BE2C (cell line): ENCODE measurements at places on chromosomes 3 and 15.

DNA sequence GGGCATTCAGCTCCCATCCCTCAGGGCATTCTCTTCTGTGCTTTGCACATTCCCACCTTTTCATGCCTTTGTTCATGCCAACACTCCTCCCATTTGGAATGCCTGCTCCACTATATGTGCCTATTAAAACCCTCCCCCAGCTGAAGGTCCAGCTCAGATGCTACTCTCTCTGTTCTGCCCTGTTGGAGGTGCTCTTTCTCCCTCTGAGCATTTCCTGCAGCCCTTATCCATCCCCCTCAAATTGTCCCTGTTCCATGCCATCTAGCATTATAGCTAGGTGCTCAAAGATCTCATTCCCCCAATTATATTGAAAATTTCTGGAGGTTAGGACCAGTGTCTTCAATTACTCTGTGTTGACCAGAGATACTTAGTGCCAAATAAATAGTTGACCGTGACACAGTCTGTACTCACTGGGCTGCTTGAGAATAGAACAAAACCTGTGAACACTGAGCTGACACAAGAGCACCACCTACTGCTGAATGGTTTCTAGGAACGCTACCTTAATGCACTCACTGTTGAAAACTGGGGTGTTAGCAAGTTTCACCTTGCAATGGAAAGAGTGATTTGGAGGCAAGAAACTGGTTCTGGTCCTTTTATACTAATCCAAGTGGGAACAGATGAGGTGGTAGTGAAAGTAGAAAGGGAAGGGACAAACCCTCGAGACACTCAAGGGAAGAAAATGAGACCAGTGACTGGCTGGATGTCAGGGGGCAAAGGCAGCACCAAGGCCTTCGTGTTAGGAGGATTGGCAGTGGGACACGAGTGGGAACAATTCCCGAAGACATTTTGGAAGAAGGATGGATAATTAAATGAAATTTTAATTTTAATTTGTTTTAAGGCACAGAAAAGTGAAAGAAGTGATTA is 289.8 kb upstream of the ROPN1 start:
- peak; percentile 49 for DNase-seq

DNA sequence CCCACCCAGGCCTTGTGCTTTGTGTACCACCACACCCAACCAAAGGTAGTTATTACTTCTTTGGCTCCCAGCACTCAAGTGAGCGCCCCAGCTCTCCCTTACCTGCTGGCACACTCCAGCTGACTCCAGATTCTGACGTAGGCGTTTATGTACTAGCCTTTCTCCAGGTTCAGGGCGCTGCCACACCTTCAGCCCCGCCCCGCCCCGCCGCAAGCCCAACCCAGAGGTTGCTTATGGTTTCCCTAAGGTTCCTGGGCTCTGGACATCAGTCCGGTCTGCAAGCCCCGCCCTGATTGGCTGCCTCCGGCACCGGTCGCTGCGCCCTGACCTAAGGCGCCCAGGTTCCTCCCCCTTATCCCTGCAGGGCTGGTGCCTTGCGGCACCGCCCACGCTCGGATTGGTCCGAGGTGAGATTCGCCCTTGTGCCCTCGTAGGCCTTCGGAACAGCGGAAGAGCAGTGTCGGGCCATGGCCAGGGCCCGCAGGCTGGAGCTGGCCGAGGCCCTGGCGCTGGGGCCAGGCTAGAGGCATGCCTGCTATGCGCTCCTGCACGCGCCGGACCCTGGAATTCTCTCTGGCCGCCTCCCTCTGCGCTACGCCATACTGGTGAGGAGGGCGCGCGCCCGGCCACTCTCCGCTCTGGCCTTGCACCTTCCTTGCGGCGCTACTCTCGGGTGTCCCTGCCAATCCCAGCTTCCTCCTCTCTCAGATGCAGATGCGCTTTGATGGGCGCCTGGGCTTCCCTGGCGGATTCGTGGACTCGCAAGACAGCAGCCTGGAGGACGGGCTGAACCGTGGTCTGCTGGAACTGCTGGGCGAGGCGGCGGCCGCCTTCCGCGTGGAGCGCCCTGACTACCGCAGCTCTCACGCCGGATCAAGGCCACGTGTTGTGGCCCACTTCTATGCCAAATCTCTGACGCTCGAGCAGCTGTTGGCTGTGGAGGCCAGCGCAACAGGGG is 19.8 kb upstream of the NUDT16 start:
- DNase-seq, result no peak

- DNase-seq, result no peak
Measured at GRCh38 chr15:30992249-30992864, 929 bp upstream of the MTMR10 start.

GRCh38 chr3:100006570-100007271 is 107.6 kb downstream of the FILIP1L start:
- DNase-seq, result no peak

DNA sequence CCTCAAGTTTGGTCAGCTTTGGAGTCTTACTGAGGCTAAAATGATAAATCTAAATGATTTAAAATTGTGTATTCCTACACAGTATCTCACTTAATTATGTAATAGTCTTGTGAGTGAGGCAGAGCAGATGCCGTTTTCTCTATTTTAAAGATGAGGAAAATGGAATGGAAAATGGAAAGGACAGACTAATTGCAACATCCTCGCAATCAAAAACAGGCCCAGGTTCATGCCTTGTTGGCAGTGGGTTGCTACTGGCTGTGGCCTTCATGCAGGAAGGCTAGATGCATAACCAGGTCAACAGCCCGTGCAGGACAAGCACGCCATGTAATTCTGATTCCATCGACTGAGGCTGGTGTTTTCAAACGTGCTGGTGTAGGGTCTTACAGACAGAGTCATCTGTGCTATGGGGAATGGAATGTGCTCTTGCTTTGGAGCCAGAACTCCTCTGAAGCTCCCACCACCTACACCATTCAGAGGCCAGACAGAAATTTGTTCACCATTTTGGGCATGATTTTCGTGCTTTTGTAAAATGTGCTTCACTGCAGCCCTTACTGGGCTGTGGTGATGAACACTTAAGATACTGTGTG is 37.9 kb downstream of the MLH1 start:
- DNase-seq, result no peak

- DNase-seq, result peak; percentile 28
Measured at GRCh38 chr3:16513141-16514020, at the start of gene RFTN1. Gene RFTN1, minus strand, starts transcription at chr3:16513699. Its CDS starts 19,830 bp downstream, at chr3:16493869.

- DNase-seq, result no peak
Measured at GRCh38 chr15:53843166-53843565, 83.7 kb upstream of the WDR72 start.

GRCh38 chr15:64151727-64152506 is at the start of gene SNX22:
Gene SNX22, plus strand, starts transcription at chr15:64151731. Its CDS starts 45 bp downstream, at chr15:64151776.
- DNase-seq, result no peak

DNA sequence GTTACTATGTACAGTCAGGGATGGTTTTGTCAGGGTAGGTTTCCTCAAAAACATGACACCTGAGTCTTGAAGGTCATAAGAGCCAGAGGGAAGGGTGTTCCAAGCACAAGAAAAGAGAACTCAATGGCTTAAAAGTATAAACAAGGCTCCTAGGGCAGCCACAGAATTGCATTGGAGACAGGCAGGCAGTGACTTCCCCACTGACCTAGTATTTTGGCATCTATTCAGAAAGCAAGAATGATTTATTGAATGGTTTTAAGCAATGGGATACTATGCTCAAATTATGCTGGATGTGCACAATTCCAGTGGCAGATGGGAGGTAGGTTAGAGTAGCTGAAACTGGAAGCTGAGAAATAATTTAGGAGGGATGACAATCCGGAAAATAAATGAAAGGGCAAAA is 54.0 kb downstream of the TSC22D2 start:
- DNase-seq, result no peak

DNA sequence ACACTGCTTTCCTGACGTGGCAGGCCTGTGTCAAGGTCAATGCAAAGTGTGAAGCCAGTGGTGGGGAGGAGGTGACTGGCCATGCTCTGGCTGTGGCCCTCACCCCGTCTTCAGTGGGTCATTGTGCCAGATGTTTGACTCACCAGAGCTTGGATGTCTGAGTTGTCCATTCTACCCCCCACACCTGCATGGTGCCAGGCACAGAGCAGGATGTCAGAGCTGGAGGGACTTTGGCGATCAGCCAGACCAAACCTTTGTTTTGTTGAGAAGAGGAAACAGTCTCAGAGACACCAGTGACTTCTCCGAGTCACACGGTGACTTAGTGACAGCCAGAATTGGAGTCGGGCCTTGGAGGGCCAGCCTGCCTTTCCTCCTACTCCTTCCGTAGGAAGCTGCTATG is 49.5 kb downstream of the SMAD6 start:
- peak; percentile 62 for DNase-seq

DNA sequence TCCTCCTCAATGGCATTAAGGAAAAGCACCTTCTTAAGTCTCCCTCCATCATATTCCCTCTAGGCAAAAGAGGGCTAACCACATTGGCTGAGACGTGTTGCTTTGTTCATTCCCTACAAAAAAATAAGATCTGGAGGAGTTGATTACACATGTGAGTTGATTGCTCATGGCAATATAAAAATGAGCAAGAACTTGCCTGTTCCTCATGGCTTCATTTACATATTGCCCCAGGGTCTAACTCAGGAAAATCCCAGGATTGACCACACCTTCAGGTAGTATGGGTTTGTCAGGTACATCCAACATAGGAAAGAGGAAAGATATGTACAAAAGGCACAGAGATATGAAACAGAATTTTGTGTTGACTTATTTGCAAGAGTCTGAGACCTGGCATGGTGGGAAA is 35.5 kb downstream of the NFKBIZ start:
- no peak for DNase-seq

GRCh38 chr15:78933823-78934654 is 10.8 kb downstream of the CTSH start:
- no peak for DNase-seq

GRCh38 chr3:30747771-30748281 is 141.4 kb downstream of the TGFBR2 start:
- no peak for DNase-seq

GRCh38 chr3:193250492-193250891 is 9.5 kb downstream of the PLAAT1 start:
- DNase-seq, result no peak

- DNase-seq, result no peak
Measured at GRCh38 chr3:71984843-71985613, 200.1 kb upstream of the PROK2 start.

- DNase-seq, result peak; percentile 77
Measured at GRCh38 chr3:194139071-194139813, 3.3 kb downstream of the HES1 start.

GRCh38 chr3:157128771-157129681 is 30.9 kb downstream of the CCNL1 start:
- no peak for DNase-seq

GRCh38 chr3:123290107-123290930 is 88.6 kb downstream of the SEC22A start:
- DNase-seq, result no peak

GRCh38 chr3:194235160-194235559 is 99.2 kb downstream of the HES1 start:
- DNase-seq, result no peak

- no peak for DNase-seq
Measured at GRCh38 chr3:128523591-128523990, 30.6 kb upstream of the GATA2 start.

- no peak for DNase-seq
Measured at GRCh38 chr3:160136421-160136820, 88.8 kb upstream of the C3orf80 start.

DNA sequence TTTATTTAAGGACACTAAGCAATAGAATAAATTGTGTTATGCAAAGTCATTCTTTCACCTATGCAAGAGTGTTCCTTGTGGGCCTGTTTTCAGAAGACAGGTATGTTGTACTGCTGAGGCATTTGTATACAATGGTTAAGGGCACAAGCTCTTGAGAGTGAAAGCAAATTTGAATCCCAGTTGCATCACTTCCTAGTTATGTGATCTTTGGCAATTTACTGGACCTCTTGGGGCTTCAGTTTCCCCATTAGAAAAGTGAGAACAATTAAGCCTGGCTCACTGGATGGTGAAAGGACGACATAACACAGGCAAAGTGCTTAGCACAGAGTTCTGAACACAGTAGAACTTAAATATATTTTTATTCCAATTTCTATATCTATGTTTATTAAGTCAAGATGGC is 117.4 kb downstream of the EFHB start:
- DNase-seq, result no peak

DNA sequence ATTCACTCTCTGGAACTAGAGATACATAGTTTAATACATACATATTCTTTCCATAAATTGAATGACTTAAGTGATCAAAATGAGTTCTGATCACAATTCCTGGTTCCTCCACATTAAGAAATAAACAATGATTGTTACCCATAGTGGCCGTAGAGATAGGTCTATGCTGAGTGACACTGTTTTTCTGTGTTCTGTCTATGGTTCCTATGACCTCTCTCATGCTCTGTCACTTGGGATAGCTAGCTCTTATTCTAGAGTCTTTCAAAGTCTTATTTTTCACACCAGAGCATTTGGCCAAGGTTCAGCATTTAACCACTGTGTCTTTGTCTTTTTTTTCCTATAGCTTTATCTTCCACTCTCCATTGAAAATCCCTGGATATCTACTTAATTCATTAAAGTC is 132.4 kb downstream of the GOLGA6L6 start:
- no peak for DNase-seq

DNA sequence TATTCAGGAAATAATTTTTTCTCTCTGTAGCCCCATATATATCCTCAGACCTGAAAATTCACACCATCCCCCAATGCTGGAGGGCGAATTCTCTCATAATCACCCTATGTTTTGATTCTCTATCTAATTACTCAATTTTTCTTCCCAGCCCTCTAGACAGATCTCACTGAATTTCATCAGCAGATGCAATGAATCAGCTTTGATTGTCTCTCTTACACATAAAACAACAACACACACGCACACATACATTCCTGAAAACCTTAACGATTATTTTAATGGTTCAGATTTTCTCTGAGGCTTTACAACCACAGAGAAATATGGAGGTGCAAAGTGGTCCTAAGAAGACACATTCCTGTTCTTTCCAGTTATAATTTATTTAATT is 11.1 kb downstream of the RBMS3 start:
- DNase-seq, result no peak

DNA sequence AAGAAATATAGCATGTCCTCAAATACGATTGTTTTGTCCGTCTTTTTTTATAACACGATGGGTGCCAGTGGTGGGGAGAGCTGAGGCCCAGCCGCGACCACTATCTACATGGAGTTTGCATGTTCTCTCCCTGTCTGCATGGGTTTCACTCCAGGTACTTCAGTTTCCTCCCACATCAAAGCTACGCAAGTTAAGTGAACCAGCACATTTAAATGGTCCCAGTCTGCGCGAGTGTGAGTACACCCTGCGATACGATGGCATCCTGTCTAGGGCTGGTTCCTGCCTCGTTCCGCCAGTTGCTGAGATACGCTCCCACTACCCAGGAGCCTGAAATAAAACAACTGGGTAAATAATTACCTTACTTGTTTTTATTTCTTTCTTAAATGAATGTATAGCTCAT is 40.6 kb downstream of the ATP13A3 start:
- no peak for DNase-seq

DNA sequence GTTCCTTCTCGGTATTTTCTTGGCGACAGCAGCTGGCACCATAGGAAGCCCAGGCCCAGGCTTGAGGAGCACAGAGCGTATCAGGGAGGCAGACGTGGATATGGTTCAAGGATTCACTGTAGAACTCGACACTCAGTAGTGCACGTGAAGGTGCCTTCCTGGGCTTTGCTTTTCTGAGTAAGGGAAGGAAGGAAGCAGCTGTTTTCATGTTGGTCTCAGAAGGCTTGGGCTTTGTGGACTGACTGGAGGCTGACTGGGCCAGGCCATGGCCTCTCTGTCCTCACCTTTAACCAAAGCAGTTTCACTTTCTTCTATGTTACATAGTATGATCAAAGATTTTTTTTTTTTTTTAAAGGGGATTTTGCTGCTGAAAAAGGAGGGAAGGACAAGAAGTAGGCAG is 6.9 kb upstream of the GHRL start:
- DNase-seq, result no peak
